ENCODE measurements at places on chromosomes 12 and 14.

- DNase-seq, result peak; percentile 69
Measured at GRCh38 chr12:49930515-49931288, 19.8 kb upstream of the AQP2 start.

GRCh38 chr12:116306506-116306905 lies 29.0 kb upstream of the MED13L start:
- no peak for DNase-seq

DNA sequence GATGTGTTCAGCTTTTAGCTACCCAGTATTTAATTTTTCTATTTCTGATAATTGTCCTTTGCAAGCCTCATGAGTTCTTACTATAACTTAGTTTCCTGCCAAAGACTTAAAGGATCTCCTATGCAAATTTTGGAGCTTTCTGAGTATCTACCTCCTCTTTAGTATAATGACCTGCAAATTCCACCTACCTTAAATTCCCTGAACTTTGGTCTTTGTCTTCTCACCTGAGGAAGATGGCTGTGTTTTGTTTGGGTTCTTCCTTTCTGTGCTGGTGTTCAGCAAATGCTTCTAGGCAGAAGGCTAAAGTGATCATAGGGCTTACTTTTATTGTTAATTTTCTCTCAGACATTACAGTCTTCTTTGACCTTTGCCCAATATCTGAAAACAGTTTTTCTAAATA lies 142.8 kb downstream of the FUT8 start:
- no peak for DNase-seq

DNA sequence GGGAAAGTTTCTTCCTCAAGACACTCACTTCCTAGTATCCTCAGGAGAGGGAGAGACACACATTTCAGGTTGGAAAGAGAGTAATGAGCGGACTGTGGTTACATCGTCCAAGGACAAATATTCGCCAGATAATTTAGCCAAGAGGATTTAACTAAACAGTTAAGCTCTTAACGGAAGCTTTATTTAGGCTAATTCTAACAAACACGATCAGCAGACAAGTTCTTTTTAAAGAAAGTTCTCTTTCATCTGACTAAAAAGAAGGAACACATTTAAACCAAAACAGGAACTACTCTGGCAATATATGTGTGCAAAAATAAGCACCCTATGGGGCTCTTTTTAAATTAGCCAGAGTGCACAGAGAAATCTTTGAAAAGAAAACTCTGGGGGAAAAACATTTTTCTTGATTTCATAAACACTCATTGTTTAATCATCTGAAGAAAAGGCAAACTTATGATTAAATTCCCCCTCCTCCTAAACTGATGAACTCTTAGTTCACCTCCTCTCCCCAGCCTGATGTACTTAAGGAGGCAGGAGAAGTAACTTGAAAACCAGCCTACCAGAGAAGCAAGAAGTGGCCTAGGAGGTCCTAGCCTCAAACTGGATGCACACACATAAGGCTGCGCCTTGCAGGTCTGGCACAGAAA lies 13.3 kb upstream of the BTG1 start:
- no peak for DNase-seq

DNA sequence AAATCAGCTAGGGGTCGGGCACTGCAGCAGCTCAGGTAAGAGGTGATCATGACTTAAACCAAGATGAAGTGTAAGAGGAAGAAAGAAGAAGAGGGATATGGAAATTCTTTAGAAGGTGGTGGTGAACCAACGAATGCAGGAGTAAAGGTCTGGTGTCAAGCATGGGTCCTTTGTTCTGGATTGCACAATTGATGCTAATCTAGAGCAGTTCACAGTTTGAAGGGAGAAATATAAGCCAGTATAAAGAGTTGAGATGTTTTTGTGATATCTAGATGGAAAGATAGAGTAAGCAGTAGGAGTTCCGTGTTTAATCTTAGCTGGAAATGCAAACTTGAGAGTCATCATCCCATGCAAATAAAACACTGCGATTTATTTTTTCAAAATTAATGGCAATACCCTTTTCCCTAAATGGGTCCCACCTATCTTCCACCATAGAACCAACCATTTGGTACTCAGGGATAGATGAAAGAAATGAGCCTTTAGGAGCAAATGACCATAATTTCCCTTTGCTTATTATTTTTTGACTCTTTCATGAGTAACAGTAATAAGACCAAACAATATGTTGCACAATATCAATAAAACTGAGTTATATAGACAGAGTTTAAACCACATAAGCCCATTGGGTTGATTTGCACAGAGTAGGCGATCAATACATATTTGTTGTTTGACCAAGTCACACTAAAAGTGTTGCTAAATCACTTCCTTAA lies 15.0 kb upstream of the MGP start:
- DNase-seq, result no peak

- DNase-seq, result no peak
Measured at GRCh38 chr12:38690646-38691045, 214.7 kb downstream of the CPNE8 start.

DNA sequence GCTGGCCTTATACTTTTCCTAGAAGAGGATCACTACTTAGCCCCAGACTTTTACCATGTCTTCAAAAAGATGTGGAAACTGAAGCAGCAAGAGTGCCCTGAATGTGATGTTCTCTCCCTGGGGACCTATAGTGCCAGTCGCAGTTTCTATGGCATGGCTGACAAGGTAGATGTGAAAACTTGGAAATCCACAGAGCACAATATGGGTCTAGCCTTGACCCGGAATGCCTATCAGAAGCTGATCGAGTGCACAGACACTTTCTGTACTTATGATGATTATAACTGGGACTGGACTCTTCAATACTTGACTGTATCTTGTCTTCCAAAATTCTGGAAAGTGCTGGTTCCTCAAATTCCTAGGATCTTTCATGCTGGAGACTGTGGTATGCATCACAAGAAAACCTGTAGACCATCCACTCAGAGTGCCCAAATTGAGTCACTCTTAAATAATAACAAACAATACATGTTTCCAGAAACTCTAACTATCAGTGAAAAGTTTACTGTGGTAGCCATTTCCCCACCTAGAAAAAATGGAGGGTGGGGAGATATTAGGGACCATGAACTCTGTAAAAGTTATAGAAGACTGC lies 1.5 kb downstream of the MGAT2 start:
- DNase-seq, result no peak

- DNase-seq, result no peak
Measured at GRCh38 chr12:93786656-93787397, 109.7 kb downstream of the CRADD start.

DNA sequence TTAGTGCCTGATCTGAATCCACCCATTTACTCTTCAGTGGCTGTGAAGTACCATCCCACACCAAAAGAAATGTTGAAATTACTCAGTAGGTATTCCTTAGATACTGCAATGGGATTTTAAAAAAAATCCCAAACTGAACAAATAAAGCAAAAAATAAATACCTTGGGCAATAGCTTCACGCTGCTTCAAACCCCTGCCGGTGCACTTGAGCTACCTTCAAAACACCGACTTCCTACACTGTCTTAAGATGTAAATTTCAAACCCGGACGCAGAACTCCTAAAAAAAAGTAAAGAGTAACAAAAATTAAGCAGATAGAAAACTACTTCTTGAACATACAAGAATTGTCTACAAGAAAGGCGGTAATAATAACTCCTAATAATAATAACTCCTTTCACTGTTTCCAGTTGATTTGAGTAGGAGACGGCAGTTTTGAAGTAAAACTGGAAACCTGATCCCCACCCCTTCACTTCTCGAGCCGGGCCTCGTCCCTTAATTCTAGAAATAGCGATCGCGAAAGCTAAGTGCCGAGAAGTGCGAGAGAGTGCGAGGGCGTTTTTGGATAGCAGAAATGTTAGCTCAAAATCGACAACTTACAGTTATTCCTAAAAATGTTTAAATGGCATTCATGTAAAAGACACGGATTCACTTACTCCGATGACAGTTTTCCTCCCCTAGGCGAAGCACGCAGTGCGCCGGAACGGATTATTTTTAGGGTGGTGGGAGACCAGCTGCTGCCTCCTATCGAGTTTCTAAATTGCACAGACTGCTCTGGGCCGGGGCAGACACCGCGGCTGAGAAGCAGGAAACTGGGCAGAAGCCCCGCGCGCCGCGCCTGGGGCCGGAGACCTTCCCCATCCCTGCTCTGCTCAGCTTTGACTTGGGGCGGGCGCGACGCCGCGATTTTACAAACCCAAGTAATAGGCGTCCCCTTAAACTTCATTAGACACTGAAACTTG lies at the start of gene ABCC9:
Gene ABCC9, minus strand, starts transcription at position 878 of the 957 bp plus-strand sequence. CDS start 4,752 bp downstream, outside the sequence.
- DNase-seq, result no peak

GRCh38 chr12:29398495-29398894 lies 17.5 kb upstream of the ERGIC2 start:
- no peak for DNase-seq

DNA sequence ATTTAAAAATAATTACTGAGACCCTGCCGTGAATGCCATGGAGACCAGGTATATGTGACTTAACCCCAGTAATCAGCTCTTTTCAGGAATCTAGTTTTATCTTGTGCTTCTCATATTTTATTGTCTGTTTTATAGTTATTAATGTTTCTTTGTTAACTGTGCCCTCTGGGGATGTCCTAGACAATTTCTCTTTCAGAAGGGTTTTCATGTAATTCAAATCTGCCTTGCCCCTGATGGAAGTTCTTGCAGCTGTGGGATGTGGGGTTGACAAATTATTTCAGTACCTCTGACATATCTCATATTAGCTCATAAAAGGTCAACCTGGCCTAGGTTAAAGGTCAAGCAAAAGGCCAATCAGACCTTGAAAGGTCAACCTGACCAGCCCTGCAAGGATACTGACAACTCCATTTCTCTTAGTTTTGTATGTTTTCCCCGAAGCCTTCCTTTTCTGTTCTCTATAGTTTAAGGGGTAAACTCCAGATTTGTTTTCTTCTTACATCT lies 182.3 kb downstream of the SLC41A2 start:
- DNase-seq, result no peak

- no peak for DNase-seq
Measured at GRCh38 chr12:131113568-131114270, 160.0 kb downstream of the ADGRD1 start.

All from stromal cell of bone marrow (primary cell).